Left lung (tissue), 14 donors: ENCODE measurements at places on chromosomes 2 and 18. TPM values are rescaled to one million over a fixed set of nuclear protein-coding genes. Genes with fewer than 3 reads are reported as not detected.

The ANKAR gene
- total RNA-seq, result 7.2 TPM

The NOL4 gene
- total RNA-seq, result not detected

The HRH4 gene
- 0.17 TPM for total RNA-seq

The SRD5A2 gene
- total RNA-seq, result 0.09 TPM

The C1QL2 gene
- not detected for total RNA-seq

The SERPINB2 gene
- total RNA-seq, result 3.5 TPM

The MC5R gene
- total RNA-seq, result not detected

The IL37 gene
- 1.1 TPM for total RNA-seq

The REG1A gene
- not detected for total RNA-seq

GRCh38 chr2:207042841-207043240, 103.5 kb downstream of the CPO start:
- DNase-seq, result no peak
- no peaks in the 10 kb centered on the region for H3K36me3 ChIP-seq
- peaks cover 18% of the 10 kb centered on the region for H3K4me1 ChIP-seq
- H3K27ac ChIP-seq, result no peak overlapping the region
- H3K27me3 ChIP-seq, result no peaks in the 10 kb centered on the region

- no peak for DNase-seq
- H3K27ac ChIP-seq, result no peak overlapping the region
- H3K27me3 ChIP-seq, result no peaks in the 10 kb centered on the region
- peaks cover 39% of the 10 kb centered on the region for H3K4me1 ChIP-seq
Observed at GRCh38 chr2:238599549-238600505, 173.1 kb downstream of the ASB1 start.

- no peaks in the 10 kb centered on the region for H3K27me3 ChIP-seq
- DNase-seq, result no peak
- H3K27ac ChIP-seq, result no peak overlapping the region
- H3K4me1 ChIP-seq, result no peaks in the 10 kb centered on the region
- H3K36me3 ChIP-seq, result no peaks in the 10 kb centered on the region
Observed at GRCh38 chr18:5726011-5726410, 169.3 kb downstream of the TMEM200C start.

DNA sequence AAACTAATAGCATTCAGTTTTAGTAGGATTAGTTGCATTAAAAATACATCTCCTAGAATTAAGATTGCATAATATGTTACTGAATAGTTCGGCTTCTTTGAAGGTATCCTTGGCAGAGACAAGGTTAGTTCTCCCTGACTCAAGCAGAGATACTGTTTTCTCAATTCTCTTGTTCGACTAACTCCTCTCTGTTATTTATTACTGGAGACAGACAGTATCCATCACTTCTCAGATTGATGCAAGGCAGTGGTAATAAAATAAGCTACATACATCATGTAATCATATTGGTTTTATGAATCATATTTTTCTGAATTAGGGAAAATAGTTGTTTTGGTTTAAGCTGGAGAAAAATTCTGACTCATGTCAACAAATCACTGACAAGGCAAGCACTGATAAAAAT, 134.8 kb downstream of the SLC8A1 start:
- DNase-seq, result no peak
- H3K36me3 ChIP-seq, result no peaks in the 10 kb centered on the region
- no peak overlapping the region for H3K27ac ChIP-seq
- no peaks in the 10 kb centered on the region for H3K4me1 ChIP-seq
- no peak overlapping the region for H3K4me3 ChIP-seq

DNA sequence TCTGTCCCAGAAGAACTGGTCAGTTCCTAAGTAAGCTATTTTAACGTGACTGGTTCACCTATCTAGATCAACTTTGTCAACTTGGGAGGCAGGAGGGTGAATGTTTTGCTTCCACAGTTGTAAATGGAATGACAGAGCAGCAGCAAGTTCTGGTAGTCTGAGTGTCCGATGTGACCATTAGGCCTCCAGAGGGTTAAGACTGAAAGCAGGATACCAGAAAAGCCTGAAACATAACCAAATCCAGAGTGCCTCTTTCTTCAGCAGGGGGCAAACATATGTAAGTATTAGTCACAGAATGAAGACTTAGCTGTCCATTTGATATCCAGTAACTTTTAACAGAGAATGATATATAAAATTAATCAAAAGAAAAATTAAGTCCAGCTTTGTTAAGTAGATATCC, 9.2 kb downstream of the HOXD3 start:
- DNase-seq, result no peak
- no peaks in the 10 kb centered on the region for H3K4me1 ChIP-seq
- peaks cover 79% of the 10 kb centered on the region for H3K27me3 ChIP-seq
- H3K4me3 ChIP-seq, result no peak overlapping the region
- H3K27ac ChIP-seq, result no peak overlapping the region
- H3K36me3 ChIP-seq, result no peaks in the 10 kb centered on the region

- H3K27ac ChIP-seq, result no peak overlapping the region
- DNase-seq, result no peak
- no peaks in the 10 kb centered on the region for H3K4me1 ChIP-seq
- no peaks in the 10 kb centered on the region for H3K36me3 ChIP-seq
Observed at GRCh38 chr2:235843591-235844395, 324.4 kb downstream of the GBX2 start.

GRCh38 chr2:146207417-146207816, 1637.4 kb upstream of the ACVR2A start:
- no peak overlapping the region for H3K27ac ChIP-seq
- H3K36me3 ChIP-seq, result no peaks in the 10 kb centered on the region
- H3K27me3 ChIP-seq, result no peaks in the 10 kb centered on the region

DNA sequence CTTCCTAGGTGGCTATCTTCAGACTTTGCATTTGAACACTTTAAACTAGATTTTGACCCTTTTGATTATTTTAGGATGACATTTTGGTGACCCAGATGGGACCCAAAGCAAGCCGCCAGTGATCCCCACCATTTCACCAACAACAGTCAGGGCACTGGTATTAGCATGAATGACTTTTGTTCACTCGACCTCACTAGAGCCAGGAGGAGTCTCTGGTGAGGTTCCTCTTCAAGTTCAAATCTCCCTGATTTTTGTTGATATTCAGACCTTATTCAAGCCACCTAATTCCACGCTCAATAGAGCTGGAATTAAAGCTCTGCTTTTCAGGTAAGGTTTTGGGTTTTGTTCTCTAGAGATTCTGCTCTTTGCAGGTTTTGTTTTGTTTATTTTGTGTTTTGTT, 202.3 kb downstream of the MREG start:
- H3K4me1 ChIP-seq, result no peaks in the 10 kb centered on the region
- no peak overlapping the region for H3K4me3 ChIP-seq
- no peaks in the 10 kb centered on the region for H3K27me3 ChIP-seq
- no peak overlapping the region for H3K27ac ChIP-seq
